ENCODE measurements at places on chromosomes 7 and 10.

DNA sequence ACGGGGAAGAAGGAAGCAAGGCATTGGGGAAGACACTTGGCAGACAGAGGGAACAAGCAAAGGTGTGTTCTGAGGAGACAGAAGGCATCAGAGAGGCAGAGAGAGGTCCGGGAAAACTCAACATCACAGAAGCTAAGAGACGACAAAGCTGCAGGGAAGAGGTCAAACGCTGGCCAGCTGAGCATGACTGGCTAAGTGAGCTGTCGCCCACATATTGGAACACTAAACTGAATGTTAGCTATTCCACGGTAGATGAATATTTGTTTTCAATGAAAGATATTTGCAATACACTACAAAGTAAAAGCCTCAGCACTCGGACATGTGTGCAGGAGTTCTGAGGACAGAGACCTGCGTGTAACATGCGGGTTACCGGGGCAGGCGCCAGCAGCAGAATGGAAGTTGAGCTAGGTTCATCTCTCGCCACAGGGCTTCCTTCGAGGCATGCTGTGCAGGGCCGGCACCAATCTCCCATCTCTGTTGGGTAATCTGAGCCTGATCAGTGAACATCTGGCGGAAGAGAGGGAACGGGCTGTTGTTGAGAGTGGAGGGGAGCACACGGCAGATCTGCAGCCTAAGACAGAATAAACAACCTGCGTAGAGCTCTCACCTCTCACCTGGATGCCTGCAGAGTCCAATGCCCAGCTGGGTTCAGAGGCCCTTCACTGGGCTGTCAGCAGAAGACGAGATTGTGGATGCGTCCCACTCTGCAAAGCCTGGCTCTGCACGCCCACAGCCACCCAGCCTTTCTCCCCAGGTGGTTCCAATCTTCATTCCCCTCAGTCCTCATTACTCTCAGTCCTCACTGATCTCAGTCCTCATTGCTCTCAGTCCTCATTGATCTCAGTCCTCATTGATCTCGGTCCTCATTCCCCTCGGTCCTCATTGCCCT, 35.9 kb downstream of the INSIG1 start:
- DNase-seq: no peak

GRCh38 chr7:156206174-156206573, 393.9 kb upstream of the SHH start:
- no peak for DNase-seq

GRCh38 chr10:123521076-123521475, 145.1 kb upstream of the GPR26 start:
- no peak for DNase-seq

GRCh38 chr10:129771991-129772431, 192.1 kb downstream of the EBF3 start:
- peak; percentile 6 for DNase-seq

DNA sequence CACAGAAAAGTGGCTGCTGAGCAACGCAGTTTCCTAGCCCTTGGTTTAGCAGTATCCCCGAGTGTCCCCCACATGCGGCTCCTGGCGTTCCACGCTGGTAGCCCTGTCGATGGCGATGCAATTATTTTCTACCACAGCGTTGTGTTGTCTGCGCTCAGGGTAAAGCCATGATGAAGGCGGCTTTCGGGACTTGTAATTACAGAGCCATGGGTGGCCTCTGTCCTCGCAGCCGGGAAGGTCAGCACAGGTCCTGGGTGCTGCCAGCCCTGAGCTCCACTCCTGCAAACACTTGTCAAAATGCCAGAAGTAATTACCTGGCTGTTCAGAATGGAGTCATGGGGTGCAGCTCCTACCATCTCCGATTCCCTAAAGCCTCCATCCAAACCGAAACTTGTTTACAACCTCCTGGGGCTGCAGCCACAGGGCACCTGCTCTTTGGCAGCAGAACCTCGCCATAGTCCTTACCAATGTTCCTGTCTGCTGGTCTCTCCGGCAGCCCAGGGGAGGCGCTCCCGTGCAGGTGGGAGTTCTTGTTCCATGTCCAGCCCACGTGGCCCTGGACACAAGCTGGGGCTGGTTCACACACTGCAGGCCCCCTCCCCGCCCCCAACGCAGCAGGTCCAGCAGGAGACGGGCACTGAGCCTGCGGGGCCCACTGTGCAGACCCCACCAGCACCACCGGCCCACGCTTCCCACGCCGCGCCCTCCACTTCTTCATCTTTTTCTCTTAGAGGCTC, 512.6 kb downstream of the PTPRN2 start:
- no peak for DNase-seq

- no peak for DNase-seq
Measured at GRCh38 chr7:82701949-82702348, 258.4 kb upstream of the CACNA2D1 start.

GRCh38 chr7:26005683-26006410, 146.2 kb upstream of the NFE2L3 start:
- no peak for DNase-seq

GRCh38 chr10:130747946-130748345, 563.6 kb downstream of the TCERG1L start:
- DNase-seq: no peak

DNA sequence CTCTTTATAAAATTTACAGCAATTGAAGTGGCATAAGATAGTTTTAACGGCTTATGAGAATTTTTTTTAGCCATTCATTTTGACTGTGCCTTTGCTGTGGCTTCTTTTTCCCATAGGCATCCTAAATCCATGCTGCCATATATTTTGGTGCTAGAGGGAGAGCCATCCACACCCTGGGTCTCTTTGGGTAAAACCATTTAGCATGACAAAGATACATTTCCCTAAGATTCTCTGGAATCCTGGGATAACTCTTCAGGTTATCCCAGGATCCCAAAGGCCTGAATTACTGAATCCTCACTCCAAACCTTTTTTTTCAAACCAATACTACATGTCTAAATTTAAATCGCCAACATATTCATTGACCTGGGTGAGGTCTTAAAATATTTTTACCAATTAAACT, 28.9 kb downstream of the DNAJC12 start:
- DNase-seq: no peak

DNA sequence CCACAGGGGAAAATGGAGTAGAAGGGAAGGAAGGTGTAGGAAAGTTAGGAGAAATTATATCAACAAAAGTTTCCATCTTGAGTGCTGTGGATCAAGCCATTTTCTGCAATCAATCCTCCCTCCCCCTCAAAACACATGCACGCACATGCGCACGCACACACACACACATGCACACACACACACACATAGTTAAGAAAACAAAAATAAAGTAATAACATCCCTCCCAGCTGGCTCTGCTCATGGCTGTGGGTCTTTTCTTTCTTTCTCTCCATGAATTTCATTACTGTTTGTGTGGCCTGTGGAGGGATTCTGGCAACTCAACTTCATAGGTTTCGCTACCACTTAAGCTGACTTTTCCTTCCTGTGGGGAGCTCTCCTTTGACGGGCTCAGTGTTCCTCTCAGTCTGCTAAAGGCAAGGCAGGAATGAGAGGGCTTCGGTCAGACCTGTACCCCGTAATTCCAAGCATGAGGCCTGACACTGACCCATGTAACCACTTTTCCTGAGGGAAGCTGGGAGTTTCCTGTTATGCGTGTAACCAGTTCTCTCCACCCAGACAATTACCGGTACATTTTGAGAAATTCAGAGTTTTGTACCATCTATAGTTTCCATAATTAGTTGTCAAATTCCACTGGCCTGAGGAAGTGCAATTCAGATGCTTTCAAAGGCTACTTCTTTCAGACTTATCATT, 79.8 kb downstream of the ZNF92 start:
- DNase-seq: no peak

All from progenitor cell of endocrine pancreas (in vitro differentiated cells).